ENCODE measurements at places on chromosomes 1 and 21.

- DNase-seq, result no peak
These were observed 66.2 kb downstream of the HSF2BP start for GRCh38 chr21:43593078-43593477.

DNA sequence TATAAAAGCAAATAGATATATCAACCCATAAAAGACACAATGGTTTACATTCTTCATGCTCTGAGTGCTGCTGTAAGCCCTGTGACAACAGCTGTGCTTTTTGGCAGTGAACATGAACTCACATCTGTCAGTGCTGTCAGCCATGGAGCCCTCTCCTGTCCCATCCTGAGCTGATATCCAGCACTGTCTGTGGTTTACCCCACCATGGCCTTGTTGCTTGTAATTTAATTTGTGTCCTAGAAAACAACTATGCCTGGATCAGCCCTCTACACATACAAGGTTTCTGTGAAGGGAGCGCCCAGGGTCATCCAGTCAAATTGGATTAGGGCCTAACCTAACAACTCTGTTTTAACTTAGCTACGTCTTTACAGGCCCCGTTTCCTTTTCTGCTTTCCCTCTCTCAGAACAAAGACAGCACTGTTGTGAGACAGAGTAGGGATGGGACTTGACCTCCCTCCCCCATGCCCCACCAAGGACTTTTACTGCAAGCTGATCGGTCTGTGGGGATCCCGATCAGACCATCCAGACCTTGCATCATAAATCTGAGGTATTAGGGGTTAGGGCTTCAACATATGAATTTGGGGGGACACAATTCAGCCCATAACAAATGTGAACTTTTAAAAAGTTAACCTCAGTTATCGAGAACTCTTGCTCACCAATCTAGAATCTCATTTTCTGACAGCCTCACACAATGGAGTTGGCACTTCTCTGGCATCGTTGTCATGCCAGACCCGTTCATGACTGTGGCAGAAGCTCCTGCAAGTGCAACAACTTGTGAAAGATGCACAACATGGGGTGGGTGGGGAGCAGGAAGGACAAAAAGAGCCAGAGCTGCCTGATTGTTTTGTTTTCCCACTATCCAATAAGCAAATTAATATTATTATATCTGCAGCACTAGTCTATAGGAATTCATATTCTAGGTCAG lies 16.4 kb upstream of the SLC44A3 start:
- DNase-seq, result peak; percentile 1

- no peak for DNase-seq
These were observed 11.4 kb downstream of the UQCRHL start for GRCh38 chr1:15796086-15796462.

- DNase-seq, result peak; percentile 73
These were observed 42.4 kb upstream of the BACH1 start for GRCh38 chr21:29256126-29256910.

DNA sequence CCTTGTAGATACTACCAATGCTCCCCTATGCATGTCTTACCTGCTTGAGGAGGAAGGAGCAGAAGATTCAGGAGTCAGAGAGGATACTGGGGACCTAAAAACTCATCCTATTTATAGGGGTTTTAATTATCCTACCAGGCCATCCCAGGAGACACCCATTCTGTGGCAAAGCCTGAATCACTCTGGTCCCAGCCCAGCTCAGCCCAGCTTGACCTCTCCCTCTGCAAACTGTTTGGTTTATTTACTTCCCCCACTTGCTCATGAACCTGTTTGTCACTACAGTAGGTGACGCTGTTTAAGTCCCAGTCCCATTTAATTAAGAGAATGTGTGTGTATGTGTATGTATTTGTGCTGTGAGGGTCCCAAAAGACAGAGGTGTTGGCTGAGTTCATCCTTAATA lies at the start of gene RPTN:
Gene RPTN, minus strand, starts transcription at position 85 of the 400 bp plus-strand sequence. CDS start 1,339 bp downstream, outside the sequence.
- no peak for DNase-seq

- DNase-seq, result no peak
These were observed 59.9 kb upstream of the SOX13 start for GRCh38 chr1:204013052-204013451.

DNA sequence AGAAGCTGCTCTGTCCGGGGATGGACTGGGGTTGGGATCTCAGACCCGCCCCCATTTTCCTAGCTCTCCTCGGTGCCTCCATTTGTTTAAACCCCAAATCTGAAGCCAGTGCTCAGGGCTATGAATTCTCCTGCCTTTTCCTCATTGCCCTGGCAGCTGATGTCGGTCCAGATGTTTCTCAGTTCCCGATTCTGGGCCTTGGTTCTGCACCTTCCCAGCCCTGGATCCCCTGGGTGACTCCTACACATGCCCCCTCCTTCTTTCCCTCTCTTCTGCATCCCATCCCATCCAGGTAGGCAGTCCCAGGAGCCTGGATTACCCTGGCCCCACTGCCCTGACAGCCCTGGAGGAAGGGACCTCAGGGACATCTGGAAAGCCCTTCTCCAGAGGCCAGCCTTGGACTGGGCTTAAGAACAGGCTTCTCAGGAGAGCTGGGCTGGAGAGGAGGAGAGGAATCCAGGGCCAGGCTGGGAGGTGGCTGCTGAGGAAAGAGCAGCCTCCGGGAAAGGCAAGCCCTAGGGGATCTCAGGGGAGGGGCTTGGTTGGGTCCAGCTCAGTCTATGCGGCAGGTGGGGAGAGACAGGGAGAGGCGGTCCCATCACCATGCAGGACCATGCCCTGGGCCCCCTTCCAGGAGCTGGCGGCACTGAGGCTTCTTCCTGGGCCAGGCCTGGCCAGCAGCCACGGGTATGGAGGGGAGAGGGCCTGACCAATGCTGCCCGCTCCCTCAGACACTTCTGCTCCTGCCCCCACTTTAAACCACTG lies 6.8 kb upstream of the EPS8L3 start:
- no peak for DNase-seq

DNA sequence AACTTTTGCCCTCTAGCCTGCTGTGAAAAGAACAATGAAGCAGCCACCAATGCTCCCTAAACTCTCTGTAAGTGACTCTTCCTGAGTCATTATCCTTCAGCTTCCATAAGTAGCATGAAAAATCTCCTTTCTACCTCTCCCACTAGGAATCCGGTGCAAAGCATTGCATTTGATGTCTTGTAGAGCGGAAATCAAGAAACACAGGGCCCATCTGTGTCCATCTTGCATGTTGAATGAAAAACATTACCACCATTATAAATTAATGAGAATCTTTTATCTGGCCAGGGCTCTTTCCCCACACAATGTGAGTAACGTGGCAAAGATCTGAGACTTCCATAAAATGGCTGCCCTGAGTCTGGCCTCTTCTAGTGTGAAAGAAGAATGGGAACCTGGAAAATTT lies 324.4 kb downstream of the ADGRL2 start:
- DNase-seq, result no peak

DNA sequence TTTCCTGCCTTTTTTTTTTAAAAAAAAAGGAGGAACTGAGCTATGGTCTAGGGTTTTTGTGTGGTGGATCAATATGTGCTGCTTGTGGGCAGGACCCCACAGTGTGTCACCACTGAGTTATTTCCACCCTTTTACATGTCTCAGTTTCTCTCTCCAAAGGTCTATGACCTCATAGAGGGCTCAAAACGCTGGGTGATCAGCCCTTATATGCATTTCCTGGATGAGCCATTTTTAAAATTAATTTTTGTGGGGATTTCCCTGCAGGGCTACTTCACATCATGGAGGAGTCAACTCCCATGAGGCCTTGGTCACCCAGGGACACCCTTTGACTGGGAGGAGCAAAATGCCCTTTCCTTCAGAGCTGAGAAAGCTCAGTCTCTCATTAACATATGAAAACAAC lies 20.7 kb upstream of the HAO2 start:
- DNase-seq, result no peak

DNA sequence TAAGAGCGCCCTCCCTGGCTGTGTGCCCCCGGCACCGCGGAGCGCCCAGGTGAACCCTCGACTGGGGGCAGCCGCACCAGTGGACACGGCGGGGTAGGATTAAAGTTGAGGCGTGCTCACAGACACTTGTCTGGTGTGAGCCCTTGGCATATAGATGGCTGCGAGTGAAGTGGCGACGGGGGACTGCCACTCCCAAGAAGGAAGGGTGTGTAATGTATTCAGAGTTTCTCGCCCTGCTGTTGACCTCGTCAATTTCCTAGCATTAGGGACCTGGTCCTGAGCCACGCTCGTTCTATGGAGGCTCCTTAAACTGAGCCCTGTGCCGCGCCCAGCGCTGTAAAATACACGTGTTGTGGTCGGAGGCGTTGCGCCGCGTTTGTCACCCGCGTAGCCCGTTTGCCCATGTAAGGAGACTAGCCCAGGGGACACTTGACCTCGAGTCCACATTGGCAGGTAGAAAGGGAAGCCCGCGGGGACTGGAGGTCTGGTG lies 554 bp downstream of the EVA1C start:
- DNase-seq, result no peak

Data from NCI-H2171 (cell line).